SHP77 treated with DMSO at 0.1 percent for 48 hours (cell line): ENCODE measurements at places on chromosomes 2 and 18.

- DNase-seq = no peak
Measured at GRCh38 chr2:31066551-31066950, 71.7 kb downstream of the GALNT14 start.

- no peak for DNase-seq
Measured at GRCh38 chr2:120985174-120985996, 249.7 kb downstream of the GLI2 start.

- no peak for DNase-seq
Measured at GRCh38 chr18:5449858-5450509, 93.8 kb downstream of the EPB41L3 start.

DNA sequence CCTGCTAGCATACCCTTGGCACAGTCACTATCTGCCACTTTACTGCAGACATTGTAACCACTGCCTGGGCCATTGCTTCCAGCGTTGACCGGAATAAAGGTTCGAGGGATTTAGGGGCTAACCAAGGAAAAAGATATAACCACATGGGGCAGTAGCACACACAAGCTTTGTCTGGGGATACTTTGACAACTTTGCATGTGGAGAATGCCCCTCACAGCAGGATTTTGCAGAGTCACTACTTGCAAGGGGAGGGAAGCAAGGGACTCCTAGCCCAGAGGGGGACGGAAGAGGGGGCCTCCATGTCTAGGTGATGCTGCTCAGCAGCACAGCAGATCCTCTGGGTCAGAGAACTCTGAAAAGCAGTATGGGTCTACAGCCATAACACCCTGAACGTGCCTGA is 138.7 kb downstream of the SPP2 start:
- no peak for DNase-seq

GRCh38 chr18:45361125-45361851 is 254.0 kb upstream of the SLC14A2 start:
- no peak for DNase-seq

DNA sequence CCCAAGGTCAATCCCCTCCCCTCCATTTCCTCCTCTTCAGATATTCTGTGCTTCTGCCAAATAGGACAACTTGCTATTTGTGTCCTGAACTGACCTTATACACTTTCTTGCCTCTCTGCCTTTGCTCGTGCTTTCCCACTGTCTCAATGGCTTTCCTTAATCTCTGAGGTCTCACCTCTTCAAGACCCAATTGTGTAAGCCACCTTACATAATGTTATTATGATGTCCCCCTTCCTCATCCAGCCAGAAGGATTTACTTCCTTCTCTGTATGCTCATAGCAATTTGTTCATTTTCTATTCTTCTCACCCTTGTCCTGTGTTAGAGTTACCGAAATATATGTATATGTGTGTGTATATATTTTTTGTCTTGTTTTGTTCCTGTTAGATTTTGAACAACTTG is 26.9 kb upstream of the DARS1 start:
- DNase-seq = no peak

DNA sequence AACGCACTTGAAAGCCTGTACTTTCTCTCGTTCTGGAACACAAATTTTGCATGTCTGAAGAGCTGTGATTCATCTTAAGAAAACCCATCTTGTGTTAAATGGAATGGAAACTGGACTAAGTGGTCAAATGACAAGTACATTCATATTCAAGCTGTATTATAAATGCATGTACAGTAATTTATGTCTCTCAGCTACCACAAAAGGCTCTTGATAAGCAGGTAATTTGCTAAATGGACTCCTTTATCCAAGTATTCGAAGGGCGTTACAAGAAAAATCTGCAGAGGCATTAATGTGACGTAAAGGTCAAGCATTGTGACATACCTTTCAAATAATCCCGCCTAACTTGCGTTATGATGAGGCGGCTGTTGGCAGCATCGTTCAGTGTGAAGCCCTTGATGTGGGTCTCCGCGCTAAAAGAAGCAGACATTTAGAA is 66.6 kb downstream of the ABCG8 start:
- no peak for DNase-seq

GRCh38 chr2:150695451-150696135 is 208.1 kb upstream of the RND3 start:
- DNase-seq = no peak
